ENCODE measurements at places on chromosomes 2 and 18.
A peak's percentile ranks its signal among the peaks of the same experiment; 100 is the strongest.

GRCh38 chr2:133812826-133813617 lies 244.8 kb upstream of the NCKAP5 start:
- DNase-seq, result peak; percentile 94

- no peak for DNase-seq
These were observed 47.8 kb upstream of the LRP1B start for GRCh38 chr2:142178604-142179003.

GRCh38 chr2:77161009-77161408 lies 361.2 kb downstream of the LRRTM4 start:
- DNase-seq, result peak; percentile 12

- DNase-seq, result peak; percentile 71
These were observed 31.9 kb downstream of the PPP4R3B start for GRCh38 chr2:55585451-55586080.

GRCh38 chr2:150464270-150464669 lies 23.2 kb downstream of the RND3 start:
- no peak for DNase-seq

DNA sequence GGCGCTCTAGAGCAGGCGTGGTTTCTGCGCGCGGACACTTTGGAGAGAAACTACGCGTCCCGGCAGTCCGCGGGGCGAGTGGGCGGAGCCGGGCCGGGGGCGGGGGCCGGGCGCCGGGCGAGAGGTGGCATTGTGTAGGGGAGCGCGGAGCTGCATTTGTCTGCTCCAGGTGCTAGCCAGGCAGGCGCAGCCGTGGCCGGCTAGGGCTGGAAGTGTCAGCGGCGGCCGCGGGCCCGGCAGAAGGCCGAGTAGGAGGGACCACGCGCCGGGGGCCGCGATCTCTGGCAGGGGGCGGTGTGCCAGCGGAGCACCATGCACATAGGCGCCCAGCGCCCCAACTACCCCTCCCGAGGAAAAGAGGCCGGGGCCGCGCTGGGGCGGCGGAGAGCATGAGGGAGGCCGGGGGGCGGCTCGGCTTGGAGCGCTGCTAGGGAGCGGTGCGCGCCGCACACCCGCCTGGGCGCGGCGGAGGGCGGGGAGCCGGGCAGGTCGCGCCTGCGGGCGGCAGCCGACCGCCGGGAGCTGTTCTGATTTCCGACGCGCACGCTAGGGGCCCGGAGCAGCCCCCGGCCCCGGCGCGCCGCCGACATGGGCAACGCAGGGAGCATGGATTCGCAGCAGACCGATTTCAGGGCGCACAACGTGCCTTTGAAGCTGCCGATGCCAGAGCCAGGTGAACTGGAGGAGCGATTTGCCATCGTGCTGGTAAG lies at the start of gene FMNL2:
FMNL2 (plus strand) TSS at position 159 of the 710 bp plus-strand sequence.
- peak; percentile 80 for DNase-seq

DNA sequence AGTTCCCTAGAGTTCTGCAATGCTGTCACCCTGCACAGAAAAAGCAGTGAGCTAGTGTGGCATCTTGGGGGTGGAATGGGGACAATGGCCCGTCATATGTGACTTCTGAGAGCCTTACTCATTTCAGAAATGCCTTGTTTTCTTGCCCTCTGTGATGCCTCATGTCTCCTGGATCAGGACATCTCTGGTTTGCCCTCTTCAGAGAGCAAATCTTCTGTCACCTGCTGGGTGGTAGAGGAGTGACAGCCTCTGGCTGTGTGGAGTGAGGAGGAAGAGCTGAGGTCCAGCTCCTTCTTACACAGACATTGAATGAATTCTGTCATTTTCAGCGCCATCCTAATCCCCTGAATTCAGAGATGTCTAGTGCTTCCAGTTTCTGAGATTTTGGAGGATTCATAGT lies 55.6 kb upstream of the PHLPP1 start:
- no peak for DNase-seq

- no peak for DNase-seq
These were observed 31.2 kb upstream of the TBR1 start for GRCh38 chr2:161384864-161385263.

GRCh38 chr2:9222239-9222892 lies 15.8 kb downstream of the ASAP2 start:
- DNase-seq, result no peak

- peak; percentile 23 for DNase-seq
These were observed 34.3 kb downstream of the TWIST2 start for GRCh38 chr2:238882082-238882755.

DNA sequence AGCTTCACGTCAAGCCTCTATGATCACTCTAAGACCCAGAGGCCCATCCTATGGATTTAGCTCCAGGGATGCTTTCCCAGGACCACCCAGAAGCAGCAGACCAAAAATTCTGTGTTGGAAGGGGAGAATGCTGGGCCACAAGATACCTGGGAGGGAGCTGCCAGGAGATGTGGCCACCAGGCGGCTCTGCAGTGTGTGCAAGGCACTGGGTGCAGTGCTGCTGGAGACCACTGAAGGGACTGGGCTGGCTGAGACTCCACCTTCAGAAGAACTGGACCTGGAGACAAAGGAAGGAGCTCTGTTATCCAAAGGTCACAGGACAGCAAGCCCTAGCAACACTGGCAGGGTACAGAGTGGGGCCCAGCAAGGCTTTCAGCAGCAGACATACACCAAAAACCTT lies 34.0 kb downstream of the KANSL3 start:
- no peak for DNase-seq

DNA sequence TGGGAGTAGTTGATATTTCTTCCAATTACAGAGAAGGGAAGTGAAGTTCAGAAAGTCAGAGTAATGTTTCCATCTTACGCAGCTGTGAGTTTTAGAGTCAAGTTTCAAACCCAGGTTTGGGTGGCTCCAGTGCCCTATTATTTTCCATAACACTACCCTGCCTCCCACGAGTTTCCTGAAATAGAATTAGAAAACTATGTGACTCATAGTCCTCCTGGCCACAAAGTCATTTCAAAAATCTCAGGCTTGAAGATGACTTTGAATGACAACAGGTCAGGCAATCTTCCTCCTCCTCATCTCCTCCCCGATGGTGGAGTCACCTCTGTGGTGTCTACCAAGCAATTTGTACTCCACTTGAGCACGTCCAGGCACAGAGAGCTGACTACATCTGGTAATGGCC lies 212.3 kb upstream of the TRIB2 start:
- DNase-seq, result peak; percentile 87

DNA sequence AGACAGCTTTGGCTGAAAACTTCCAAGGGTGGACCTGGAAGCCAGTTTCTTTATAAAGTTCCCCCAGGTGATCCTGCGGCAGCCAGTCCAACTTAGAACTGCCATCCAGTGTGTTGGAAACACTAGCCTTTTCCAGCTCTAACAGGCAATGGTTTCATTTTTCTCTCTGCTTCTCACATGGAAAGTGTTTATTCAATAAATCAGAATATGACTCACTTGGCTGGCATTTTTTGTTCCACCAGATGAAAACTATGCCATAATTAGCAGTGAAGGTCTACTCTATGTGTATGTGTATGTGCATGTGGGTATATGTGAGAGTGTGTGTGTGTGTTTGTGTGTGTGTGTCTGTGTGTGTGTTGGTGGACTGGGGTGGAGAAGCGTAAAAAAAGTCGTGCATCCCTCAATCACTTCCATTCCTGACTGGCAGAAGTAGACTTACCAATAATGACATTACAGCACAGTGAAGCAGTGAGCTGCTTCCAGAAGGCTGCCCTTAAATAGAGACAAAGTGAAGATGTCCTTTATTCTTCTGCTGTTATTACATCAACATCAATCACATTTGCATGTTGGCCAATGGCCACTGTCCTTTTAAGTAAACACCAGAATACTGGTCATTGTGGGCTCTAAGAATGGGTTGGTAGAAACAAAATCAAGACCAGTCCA lies 90.9 kb upstream of the SETBP1 start:
- peak; percentile 92 for DNase-seq
